Hematopoietic multipotent progenitor cell treated with erythropoietin and hydrocortisone succinate and interleukin-3 and kit ligand, for 15 days (in vitro differentiated cells): ENCODE measurements at places on chromosomes 6 and 20.

DNA sequence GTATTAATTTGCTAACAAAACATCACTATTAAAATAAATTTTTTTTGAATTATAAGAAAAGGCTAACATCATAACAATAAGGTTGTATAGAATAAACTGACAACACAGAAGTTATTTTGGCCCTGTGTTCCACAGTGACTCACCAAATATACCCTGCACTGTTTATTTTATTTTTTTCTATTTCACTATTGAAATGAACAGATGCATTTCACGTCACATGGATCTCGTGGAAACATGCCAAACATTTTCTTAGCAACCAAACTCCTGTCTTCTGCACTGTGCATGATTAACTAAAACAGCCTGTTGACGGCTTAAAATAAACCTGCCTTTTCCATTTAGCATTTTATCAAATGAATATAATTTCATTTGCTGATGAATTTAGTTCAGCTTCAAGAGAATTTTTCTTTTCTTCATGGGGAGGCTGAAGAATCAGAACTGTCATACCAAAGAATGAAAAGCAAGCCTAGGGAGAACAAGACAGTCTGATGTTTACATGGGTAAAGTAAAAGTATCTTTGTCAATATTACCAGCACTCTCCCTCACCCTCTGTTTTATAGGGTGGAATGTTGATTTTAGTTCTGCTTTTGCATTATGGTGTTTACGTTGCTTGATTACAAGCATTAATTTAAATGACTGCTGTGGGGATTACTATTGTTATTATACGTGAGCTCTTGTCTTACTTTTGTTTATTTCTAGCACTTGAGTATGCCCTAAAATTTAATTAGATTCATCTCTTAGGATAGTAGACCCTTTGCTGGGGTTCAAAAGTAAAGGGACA is 115.3 kb downstream of the LCA5 start:
- no peak for DNase-seq

GRCh38 chr6:139161169-139161568 is 26.3 kb downstream of the HECA start:
- DNase-seq, result no peak

DNA sequence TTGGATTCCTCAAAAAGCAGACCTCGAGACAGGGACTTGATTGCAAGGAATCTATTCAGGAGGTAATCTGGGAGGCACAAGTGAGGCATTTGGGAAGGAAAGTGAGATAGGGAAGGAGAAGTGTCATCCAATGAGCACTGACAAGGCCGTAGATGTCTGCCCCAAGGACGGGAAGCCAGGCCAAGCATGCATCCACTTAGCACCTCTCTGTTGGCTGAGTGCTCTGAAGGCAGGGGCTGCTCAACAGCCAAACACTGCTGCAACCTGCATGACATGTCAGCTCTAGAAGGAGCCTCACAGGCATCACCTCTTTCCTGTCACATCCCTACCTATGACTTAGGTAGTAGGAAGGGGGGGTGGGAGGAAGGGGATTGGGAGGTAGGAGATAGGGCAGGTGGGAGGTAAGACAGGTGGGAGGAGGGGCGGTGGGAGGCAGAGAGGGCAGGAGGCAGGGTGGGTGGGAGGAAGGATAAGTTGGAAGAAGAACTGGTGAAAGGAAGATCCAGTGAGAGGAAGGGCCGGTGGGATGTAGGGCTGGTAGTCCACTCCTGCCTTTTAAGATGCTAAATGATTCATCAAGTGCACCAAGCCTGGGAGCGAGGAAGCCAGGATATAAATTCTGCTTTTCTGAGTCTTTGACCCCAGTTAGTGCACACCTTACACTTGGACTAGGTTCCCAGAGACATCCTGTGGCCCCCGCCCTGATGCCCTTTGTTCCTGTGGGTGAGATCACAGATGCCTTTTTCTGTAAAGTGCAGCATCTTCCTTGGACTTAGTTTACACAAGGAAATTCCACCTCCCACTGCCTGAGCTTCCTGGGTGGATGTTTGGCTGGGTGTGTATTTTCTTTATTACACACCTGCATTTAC is 83.8 kb upstream of the NXT1 start:
- no peak for DNase-seq

- DNase-seq, result no peak
Observed at GRCh38 chr6:39092124-39092523, 22.9 kb downstream of the SAYSD1 start.

GRCh38 chr6:136499370-136499769 is 50.9 kb downstream of the MAP7 start:
- DNase-seq, result no peak

DNA sequence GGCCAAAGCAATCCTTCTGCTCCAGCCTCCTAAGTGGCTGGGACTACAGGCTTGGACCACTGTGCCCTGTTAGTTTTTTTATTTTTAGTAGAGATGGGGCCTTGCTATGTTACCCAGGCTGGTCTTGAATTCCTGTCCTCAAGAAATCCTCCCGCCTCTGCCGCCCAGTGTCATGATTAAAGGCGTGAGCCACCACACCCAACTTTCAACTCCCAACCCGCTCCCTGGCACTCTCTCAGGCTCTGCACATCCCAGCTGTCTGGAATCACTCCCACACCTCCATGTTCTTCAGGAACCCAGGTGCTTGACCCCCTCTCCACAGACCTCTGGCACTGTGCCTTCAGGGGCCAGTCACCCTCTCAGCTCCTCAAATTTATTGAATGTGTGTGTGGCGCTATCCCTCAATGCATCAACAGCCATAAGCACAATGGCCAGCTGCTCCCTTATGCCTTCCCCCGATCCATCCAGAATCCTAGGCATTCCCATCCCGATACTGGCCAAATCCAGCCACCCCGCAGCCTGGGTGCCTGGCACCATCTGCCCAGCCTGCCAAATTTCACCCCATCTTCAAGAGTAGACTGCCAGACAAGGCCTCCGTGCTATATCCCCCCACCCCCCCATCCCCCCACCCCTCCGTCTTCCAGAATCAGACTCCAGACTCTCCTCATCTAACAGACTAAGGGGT is 647 bp upstream of the POU5F1 start:
- DNase-seq, result no peak

- DNase-seq, result no peak
Observed at GRCh38 chr20:49282584-49283171, 4.8 kb upstream of the ZNFX1 start.

- DNase-seq, result no peak
Observed at GRCh38 chr20:51413857-51414256, 128.7 kb downstream of the NFATC2 start.

- DNase-seq, result no peak
Observed at GRCh38 chr6:162690158-162690557, 37.4 kb downstream of the PRKN start.

DNA sequence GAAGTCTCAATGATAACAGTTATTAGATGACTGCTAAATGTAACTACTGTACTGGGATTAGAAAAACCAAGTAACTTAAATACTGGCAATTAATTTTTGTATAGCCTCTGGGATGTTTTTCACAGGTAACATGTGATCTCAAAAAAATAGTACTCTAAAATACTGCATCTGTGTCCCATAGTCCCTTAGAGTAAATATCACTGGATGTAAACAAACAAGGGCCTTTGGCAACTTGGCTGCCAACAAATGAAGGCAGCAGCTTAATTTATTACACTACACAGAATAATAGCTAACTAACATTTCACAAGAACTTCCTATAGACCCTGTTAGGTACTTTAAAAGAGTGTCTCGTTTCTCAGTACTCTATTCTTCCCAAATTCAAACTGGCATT is 14.0 kb downstream of the ARHGAP18 start:
- no peak for DNase-seq

- no peak for DNase-seq
Observed at GRCh38 chr6:33696548-33697518, 14.7 kb downstream of the UQCC2 start.

DNA sequence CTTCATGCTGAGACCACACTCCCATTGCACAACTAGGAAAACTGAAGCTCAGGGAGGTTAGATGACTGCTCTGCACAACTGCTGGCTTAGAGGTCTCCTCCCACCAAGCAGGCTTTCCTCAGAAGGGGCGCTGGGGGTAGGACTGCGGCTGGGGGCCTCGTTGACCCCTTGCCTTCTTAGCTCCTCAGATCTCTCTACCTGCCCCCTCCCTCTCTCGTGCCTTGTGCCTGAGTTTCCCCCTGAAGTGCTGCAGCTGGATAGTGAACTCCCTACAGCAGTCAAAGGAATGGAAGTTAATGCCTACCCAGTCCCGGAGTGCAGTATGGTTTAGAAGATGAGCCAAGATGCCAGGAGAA is 149.8 kb downstream of the GRM4 start:
- DNase-seq, result no peak

GRCh38 chr20:14512839-14513238 is 175.4 kb upstream of the FLRT3 start:
- no peak for DNase-seq

- DNase-seq, result no peak
Observed at GRCh38 chr6:117276778-117277316, 11.5 kb downstream of the VGLL2 start.

DNA sequence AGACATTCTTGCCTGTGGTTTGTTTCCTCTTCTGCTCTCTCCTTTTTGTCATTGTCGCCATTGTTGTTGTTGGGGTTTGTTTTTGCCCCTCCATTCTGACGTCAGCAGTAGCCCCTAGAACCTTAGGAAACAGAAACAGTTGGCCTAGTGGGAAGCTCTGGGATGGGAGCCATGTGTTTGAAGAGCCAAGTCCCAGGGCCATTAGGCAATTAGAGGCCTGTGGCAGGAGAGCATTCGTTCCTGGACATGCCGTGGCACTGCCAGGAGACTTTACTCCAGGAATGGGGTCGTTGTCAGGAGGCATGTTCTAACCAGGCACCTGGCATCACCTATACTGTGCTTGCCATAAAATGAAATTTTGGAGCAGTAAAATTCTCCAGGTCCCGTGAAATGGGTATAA is 39.7 kb downstream of the PPARD start:
- no peak for DNase-seq

- DNase-seq, result no peak
Observed at GRCh38 chr6:35242486-35242885, 17.0 kb upstream of the ZNF76 start.

GRCh38 chr20:24987873-24988835 is 4.4 kb downstream of the APMAP start:
- DNase-seq, result no peak

- DNase-seq, result no peak
Observed at GRCh38 chr6:113564371-113565171, 292.6 kb upstream of the MARCKS start.

- no peak for DNase-seq
Observed at GRCh38 chr6:118594877-118595276, 46.8 kb downstream of the PLN start.

GRCh38 chr20:23856736-23857135 is 22.8 kb downstream of the CST5 start:
- DNase-seq, result no peak

- no peak for DNase-seq
Observed at GRCh38 chr6:53752856-53753255, 41.9 kb upstream of the LRRC1 start.

GRCh38 chr6:148407372-148407771 is 64.7 kb downstream of the SASH1 start:
- DNase-seq, result no peak

GRCh38 chr6:108651340-108652227 is 90.9 kb downstream of the FOXO3 start:
- no peak for DNase-seq

DNA sequence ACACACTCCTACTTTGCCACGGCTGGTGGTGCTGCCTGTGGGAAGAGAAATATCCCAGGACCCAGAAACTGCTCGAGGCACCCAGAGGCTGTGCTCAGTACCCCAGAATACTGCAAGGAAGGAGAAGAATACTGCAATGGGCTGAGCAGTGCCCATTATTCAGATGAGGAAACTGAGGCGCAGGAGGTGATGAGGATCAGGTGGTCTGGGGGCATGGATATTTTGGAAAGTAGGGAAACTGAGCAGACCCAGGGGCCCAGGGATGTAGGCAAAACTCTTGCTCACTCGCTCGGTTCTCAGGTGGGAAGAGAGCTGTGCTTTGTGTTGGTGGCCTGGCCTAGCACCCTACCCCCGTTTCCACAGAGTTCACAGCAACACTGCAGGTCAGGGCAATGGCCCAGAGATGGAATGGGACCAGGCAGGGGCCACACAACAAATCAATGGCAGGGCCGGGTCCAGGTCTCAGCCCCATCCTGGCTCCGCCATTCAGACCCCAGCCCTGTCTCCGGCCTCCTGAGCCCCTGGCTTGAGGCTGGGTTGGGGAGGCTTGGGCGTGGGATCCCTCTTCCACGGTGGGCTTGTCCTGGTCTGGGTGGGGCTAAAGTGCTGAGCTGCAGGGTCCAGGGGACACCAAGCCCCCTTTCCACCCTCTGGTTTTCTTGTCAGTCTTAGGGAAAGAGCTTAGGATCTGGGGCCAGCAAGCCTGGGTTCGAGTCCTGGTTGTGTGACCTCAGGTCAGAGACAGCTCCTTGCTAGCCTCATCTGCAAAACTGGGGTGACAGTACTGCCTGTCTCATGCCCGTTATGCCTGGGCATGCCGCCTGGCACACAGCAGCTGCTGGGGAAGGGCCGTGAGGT is 33.9 kb downstream of the SUN5 start:
- no peak for DNase-seq

GRCh38 chr6:36592221-36592655 is 1.9 kb upstream of the SRSF3 start:
- no peak for DNase-seq

DNA sequence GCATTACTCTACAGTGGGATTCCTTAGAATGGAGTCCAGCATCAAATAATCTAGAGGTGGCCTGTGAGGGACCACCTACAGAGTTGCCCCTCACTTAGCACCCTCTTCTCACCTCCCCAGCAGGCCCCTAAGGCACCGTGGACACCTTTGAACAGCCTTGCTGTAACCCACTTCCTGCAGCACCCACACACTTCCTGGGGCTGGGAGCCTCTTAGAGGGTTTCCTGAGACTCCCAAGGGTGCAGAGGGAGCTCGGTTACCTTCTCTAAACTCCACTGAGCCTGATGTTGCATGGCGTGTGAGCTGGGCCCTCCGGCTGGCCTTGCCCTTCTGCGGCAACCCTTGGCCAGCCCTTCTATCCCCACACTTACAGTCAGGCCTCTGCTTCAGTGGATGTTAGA is 7.3 kb upstream of the SIRPG start:
- DNase-seq, result no peak

- no peak for DNase-seq
Observed at GRCh38 chr6:36738108-36738507, 40.5 kb downstream of the RAB44 start.

DNA sequence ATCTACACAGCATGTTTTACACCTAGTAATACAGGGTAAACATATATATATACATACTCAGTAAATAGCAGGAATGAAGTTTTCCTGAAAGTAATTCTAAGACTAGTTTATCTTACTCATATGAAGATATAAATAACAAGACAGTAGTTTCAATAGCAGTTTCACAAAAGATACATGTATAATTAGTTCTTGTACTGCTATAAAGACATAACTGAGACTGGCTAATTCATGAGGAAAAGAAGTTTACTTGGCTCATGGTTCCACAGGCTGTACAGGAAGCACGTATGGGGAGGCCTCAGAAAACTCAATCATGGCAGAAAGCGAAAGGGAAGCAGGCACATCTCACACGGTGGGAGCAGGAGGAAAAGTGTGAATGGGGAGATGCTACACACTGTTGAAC is 16.9 kb downstream of the RARS2 start:
- DNase-seq, result no peak

DNA sequence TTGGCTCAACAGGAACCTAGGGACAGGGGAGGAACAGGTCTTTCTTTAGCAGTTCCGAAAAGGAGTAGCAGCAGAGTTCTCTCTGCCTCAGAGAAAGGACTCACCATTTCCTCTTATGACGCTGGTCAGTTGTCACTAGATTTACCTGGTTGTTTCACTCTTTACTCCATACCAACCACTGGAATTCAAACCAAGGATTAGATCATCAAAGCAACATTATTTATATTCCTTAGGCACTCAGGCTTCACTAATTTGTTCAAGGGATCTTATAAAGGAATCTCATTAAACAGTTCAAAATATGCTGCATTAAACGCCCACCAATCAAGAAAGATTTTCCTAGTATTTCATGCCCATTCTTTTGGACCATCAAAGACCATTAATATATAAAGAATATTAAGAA is 1129.5 kb upstream of the MAP3K7 start:
- DNase-seq, result no peak
